Fibroblast of mammary gland (primary cell): ENCODE measurements at places on chromosomes 16 and 17.
A peak's percentile ranks its signal among the peaks of the same experiment; 100 is the strongest.

GRCh38 chr17:58702708-58703107 lies 10.3 kb downstream of the RAD51C start:
- DNase-seq = no peak

- DNase-seq = peak; percentile 38
Measured at GRCh38 chr17:68954146-68954896, 871 bp downstream of the ABCA8 start.

- DNase-seq = no peak
Measured at GRCh38 chr17:55258578-55259135, 6.1 kb upstream of the HLF start.

GRCh38 chr17:77127735-77128361 lies 12.9 kb upstream of the SEC14L1 start:
- DNase-seq = peak; percentile 31

DNA sequence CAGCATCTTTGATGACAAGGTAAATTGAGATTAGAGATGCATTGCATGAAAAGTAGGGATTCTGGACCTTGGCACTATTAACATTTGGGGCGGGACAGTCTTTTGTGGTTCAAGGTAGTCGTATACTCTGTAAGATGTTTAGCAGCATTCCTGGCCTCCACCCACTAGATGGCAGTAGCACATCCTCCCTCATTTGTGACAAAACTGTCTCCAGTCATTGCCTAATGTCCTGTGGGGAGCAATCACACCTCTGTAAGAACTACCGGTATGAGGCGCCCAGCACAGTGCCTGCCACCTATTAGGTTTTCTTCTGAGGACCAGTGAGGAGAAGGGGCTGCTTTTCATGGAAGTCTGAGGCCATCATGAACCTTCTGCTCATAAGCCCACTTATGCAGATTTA lies 180.8 kb downstream of the RBFOX1 start:
- no peak for DNase-seq

- DNase-seq = no peak
Measured at GRCh38 chr17:64502809-64503208, 3.3 kb downstream of the DDX5 start.

GRCh38 chr17:76199469-76199868 lies 40.8 kb downstream of the RNF157 start:
- DNase-seq = no peak

GRCh38 chr17:38508570-38508950 lies 80.3 kb downstream of the ARHGAP23 start:
- no peak for DNase-seq

DNA sequence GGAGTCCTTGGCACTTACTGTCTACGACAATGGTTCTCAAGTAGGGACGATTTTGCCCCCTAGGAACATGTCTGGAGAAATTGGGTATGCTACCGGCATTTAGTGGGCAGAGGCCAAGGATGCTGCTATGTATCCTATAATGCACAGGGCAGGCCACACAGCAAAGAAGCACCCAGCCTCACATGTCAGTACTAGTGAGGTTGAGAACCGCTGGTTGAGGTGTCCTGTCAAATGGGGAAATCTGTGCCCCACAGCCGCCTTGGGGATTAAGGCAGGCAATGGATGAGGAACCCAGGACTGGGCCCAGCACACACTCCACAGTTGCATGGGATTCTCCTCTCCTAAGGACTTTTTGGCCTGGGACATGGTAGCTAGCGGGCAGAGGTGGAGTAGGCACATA lies 86.7 kb upstream of the TOB1 start:
- no peak for DNase-seq

DNA sequence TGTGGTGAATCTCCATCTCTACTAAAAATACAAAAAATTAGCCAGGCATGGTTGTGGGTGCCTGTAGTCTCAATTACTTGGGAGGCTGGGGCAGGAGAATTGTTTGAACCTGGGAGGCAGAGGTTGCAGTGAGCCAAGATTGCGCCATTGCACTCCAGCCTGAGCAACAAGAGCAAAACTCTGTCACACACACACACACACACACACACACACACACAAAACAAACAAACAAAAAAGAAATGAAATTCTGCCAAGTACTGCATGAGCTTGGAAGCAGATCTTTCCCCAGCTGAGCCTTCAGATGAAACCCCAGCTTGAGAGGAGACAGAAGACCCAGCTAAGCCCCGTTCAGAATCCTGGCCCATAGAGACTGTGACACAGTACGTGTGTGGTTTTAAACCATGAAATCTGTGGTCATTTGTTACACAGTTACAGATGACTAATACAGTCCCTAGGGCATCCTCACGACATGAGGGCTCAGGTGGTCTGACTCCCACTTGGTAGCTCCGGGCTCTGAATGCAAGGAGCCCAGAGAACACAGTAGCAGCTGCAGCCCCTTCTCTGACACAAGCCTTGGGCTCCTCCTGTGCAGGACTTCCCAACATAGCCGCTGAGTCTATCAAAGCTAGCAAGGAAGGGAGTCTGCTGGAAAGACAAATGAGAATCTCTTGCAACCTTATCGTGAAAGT lies 132.8 kb downstream of the SEC14L1 start:
- peak; percentile 59 for DNase-seq

DNA sequence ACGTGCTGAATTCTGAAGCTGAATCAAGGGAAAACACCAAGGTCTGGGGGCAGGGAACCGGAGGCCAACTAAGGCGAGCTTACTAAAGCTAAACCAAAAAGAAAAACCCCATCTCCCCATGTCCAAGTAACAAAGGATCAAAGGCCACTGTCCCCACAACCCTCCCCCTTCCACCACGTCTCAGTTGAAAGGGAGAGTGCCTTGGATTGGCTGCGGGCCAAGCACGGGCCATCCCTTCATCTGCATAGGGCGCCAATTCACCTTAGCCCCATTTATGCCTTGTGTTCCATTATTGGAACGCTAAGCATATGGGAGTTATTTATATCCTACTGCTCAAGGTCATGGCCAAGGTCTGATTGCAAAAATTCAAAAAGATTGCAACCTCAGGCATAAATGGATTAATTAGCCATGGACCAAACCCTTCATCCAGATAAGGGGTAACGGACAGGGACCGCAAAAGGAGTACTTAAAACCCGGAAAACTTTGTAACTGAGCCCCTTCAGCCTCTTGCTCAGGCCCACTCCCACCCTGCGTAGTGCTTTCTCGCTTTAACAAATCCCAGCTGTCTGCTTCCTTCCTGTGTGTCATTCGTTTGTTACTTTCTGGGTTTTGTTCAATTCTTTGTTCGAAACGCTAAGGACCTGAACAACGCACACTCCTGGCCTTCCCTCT lies 740 bp upstream of the ATP6V0D1 start:
- DNase-seq = peak; percentile 68
